HuH-7 (cell line): ENCODE measurements at places on chromosomes 6 and 20.

- no peak for DNase-seq
Observed at GRCh38 chr6:152680151-152680550, 17.5 kb upstream of the MYCT1 start.

DNA sequence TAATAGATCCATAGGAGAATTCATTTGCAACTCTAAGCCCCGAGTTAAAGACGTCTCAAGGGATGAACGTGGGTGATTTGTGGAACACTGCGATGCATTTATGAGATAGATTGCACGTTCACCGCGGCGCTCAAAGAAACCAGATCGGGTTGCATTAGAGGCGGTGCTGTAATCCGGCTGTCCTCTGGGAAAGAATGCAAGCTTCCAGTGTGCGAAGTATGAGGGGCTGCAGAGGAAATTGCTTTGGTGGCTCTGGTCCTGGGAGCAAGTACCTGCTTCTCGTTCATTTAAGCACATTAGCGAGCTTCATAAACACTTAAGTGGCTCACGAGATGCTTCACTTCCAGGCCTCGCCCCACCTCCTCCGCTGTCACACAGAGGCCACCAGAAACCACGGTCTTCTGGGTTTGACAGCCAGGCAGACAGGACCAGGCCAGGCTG lies 182.3 kb downstream of the CDH4 start:
- DNase-seq = no peak

GRCh38 chr6:127618729-127619128 lies 41.8 kb downstream of the C6orf58 start:
- no peak for DNase-seq

DNA sequence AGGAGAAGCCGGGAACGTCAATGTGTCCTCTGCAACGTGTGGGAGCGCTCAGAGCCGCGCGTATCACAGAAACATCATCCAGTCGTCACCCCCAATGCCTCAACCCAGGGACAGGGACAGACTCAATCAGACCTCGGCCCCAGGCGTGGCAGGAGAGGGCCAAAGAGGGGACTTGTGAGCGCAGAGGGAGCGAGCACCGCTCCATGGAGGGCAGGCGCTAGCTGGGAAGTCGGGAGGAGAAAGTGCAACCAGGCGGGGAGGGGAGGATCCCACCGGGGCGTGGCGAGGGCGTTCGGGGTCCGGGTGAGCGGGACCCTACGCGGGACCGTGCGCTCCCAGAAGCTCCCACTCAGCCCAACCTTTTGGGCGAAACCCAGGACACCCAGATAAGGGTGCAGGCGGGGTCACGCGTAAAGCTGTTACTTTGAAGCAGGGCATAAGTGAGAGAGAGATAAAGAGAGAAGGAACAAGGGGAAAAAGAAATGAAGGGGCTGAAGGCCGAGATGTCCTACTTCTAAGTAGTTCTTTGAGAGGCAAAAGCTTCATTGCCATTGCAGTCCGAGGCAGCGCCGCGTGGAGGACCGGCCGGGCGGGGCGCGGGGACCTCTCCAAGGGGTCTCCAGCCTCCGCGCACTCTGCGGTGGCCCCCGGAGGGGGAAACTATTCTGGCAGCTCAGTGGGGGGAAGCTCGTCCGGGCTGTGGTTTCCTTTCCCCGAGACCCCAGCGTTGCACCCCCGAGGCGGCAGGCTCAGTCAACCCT lies 862 bp upstream of the SOBP start:
- peak; percentile 81 for DNase-seq

DNA sequence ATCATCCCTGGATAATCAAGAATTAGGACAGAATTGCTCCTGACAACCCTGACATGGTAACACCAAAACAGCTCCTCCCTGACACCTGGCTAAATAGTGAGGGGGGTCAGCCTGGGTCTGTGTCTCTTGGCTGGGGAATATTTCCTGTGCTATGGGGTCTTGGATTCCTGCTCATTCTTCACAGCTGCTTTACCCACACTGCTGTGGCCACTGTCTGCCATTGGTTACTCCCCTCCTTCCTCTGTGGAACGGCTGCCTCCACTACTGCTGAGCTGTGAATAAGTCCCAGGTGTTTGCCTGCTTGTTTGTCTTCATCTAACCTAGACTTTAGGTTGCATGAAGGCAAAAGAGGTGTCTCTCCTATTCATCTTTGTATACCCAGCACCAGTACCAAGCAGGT lies 33.9 kb upstream of the TXLNB start:
- DNase-seq = no peak

DNA sequence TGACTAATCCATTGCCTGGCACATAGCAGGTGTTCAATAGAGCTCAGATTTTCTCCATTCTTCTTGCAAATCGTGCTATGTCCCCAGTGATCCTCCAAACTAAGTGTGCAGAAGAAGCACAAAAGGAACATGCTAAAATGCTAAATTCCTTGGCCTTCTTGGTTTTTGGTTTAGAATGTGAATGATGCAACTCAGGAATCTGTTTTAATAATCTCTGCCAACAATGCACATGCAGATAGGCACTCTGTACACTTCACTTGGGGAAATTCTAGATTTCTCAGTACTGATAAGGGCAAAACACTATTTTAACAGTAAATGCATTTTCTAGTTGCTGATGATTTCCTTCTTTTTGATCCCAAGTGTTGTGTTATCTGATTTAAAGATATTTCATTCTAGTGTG lies 35.2 kb downstream of the SLC22A1 start:
- DNase-seq = no peak

DNA sequence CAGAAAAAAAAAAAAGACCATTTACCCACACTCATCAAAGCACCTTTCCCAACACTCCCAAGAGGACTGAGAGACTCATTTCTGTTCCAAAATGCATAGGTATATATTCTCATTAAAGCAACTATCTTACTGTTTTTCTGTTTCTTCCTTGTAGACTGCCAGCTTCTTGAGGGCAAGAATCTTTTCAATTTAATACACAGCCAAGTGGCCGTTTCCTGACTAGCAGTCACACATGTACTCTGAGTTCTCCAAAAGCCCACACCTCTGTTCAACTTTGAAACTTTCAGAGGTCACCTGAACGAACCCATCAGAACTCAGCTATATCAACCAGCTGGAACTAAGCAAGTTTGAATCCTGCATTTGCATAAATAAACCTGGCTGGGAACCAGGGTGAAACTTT lies 92.7 kb downstream of the DTNBP1 start:
- DNase-seq = no peak

- DNase-seq = no peak
Observed at GRCh38 chr6:118553132-118553531, 5.0 kb downstream of the PLN start.

DNA sequence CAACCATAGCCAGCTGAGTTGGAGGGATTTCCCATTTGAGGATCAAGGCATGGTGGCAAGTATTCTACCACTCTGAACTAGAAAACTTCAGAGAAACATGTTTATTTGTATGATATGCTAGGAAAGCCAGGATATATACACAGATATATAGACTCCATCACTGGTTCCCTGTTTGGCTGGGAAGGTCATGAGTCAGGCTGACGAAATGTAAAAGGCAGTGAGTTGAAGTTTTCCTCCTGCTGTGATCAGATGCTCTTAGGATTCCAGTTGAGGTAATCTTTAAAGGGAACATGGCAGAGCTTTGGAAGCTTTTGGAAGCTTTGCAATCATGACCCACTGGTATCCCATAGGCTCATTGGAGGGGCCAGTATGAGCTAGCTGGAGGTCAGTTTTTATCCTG lies 1369.1 kb downstream of the EPHA7 start:
- no peak for DNase-seq

- no peak for DNase-seq
Observed at GRCh38 chr6:139577763-139578604, 203.5 kb upstream of the CITED2 start.

DNA sequence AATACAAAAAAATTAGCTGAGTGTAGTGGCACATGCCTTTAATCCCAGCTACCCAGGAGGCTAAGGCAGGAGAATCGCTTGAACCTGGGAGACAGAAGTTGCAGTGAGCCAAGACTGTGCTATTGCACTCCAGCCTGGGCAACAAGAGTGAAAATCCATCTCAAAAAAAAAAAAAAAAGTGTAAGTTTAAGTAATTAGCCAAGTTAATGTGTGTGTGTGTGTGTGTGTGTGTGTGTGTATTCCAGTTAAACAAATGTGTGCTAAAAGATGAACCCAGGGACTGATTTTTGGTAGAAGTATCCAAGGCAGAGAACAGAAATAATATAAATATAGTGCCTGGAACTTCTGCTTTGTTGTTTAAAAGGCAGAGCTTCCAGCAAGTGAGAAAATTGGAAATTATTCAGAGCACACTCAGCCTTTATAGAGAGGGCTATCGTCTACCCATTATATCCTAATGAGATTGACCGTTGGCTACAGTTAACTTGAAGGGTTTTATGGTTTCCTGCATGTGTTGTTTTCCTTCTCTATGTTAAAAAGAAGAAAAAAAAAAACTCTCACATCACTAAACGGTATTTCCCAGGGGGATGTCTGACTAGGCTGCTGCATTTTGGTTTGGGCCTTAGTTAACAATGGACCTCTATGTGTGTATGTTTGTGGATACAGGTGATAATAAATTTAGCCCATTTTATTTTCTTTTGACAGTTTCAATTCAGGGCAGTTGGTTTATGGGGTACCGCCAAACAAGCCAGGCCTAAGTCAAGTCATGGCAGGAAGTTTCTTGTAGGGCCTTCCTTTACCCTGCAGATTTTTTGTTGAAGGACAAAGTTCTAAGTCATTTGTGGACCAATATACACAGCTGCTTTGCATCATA lies 9.8 kb downstream of the SOX4 start:
- DNase-seq = no peak

- no peak for DNase-seq
Observed at GRCh38 chr6:142935553-142936517, 9.1 kb downstream of the HIVEP2 start.

DNA sequence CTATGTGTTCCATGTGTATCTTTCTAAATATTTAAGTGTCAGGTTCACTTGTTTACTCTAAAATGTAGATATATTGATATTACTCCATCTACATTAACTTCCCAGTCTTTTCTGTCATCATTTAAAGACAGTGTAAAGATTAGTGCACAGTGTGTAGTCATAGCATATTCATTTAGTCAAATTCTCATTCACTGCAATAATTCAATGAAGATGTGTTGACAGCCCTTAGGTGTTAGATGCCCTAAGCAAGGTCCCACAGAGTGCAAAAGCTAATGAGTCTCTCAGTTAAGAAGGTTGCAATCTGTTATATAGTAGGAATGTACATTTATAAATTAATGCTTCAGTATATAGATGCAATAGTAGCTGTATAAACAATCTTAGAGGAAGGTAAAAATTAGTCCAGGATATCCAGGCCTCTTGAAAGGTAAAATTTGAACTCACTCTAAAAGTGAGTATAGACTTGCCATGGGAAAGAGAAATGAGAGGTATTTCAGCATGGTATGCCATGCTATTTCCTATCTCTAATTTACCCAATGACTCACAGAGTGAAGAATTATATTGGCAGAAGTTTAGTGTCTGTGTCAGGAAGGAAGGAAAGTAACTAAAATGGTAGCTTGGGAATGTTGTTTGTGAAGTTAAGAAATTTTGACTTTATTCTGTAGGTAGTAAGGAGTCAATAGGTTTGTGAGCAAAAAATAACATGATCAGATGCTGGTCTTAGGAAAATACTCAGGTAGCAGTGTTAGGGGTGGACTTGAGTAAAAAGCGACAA lies 969.9 kb upstream of the CITED2 start:
- no peak for DNase-seq

DNA sequence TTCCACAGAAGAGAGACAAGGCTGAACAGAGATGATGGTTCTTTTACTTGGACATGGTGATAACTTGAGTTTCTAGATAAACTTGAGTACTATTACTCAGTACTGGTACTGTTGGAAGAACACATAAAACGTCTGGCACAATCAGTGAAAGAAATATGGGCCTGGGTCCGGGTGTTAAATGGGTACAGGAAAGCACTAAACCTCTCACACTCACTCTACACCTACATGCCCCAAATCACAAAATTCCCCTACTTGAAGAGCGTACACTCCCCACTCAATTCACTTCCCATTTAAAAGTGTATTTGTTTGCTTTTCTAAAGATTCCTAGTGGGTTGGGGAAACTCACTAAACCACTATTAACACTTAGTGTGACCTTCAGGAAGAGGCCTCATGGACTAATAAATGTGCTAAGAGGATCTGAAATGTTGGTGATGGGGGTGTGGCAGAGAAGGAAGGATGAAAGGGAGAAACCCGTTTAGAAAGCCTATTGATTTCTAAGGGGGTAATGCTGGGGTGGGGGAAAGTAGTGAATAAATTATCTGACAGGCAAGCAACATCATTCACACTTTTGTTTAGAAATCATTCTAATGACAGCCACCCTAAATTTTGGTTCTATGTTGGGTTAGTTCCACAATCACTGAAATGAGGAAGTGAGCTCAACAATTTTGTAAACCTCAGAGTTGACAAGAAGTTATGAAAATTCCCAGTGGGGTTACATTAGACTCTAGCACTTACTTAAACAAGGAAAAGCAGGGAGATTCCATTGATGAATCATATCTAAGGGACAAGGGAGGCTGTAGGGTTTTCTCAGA lies 222.6 kb upstream of the MARCKS start:
- no peak for DNase-seq

DNA sequence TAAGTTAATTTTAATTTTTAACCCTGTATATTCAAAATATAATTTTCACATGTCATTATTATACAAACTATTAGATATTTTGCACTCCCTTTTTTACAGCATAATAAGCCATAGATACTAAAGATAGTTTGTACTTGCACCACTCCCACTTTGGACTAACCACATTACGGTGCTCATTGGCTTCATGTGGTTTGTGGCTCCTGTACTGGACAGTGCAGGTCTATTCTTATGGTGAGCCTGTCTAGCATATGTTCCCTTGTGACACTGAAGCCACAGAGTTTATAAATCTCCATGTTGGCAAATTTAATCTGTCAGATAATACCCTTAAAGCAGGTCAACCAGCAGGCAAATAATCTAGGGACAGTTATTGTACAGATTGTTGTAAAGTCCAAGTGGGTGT lies 354.4 kb upstream of the KCNQ5 start:
- no peak for DNase-seq

- peak; percentile 52 for DNase-seq
Observed at GRCh38 chr6:15441215-15441868, 195.5 kb downstream of the JARID2 start.

DNA sequence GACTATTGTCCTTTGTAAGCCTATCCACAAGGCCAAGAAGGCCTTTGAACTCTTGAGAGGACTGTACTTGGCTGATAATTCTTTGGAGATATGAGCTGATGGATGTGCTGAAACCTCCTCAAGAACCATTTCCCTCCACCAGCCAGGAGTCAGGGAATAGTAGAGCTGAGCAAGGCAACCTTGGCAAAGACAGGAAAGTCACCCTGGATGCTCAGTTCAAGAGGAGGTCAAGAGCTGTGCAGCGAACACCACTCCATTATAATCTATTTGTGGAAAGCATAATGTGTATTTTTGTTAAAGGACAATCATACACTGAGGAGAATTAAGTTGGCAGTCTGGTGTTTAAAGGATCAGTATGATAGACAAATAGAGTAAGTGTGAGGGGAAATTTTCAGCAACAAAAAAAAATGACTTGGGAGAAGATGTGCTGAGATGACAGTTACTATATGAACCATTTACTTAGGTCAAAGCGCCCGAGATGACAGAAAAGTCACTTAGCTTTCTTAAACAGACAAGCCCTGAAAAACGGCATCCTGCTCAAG lies 177.2 kb upstream of the COL21A1 start:
- no peak for DNase-seq

- no peak for DNase-seq
Observed at GRCh38 chr6:13883966-13884365, 40.8 kb upstream of the RNF182 start.

GRCh38 chr6:34243131-34243771 lies 5.6 kb downstream of the SMIM29 start:
- peak; percentile 2 for DNase-seq
